ENCODE measurements at places on chromosomes 5 and 9. TPM values are rescaled to one million over a fixed set of nuclear protein-coding genes. Genes with fewer than 3 reads are reported as not detected.

TMEFF1 gene
- 0.83 TPM for total RNA-seq

F2RL1 gene
- 0.27 TPM for total RNA-seq

COL27A1 gene
- total RNA-seq = 0.07 TPM

RECK gene
- total RNA-seq = 0.34 TPM

CAMK2A gene
- total RNA-seq = 0.13 TPM

SPOCK1 gene
- total RNA-seq = 0.35 TPM

C5orf34 gene
- 13.8 TPM for total RNA-seq

SLC34A3 gene
- not detected for total RNA-seq

DNA sequence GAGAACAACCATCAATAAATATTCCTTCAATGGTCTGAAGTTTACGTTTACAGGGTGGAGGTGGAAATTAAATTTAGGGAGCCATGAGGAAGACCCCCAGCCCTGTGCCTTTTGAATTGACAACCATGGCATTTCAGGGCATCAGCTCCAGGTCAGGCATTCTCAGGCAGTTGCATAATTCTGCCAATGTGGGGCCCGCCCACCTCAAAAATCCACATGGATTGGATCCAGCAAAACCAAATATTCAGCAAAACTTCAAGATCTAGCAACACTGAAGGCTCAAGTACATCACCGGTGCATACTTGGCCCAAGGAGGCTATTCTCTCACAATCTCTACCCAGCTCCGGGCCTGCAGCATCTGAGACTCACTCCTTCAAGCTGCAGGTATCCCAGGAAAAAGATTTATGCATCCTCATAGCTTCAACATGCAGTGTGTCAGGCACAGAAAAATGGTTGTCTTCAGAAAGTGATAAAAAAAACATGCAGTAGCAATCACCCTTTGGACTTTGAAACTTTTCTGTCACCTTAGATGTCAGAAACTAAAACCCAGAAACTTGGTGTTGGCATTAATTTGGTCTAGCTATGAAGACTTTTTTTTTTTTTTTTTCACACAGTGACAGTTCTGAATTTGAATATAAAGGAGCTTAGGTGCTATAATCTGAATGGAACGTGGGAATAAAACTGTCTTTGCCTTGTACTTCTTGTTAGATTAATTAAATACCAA is 21.4 kb upstream of the ANXA2R start:
- no peak overlapping the region for H3K27ac ChIP-seq
- no peak for DNase-seq
- no peaks in the 10 kb centered on the region for H3K36me3 ChIP-seq

- H3K27ac ChIP-seq = no peak overlapping the region
- DNase-seq = no peak
- no peaks in the 10 kb centered on the region for H3K4me1 ChIP-seq
- no peaks in the 10 kb centered on the region for H3K36me3 ChIP-seq
- no peak overlapping the region for H3K4me3 ChIP-seq
- peaks cover 7% of the 10 kb centered on the region for H3K27me3 ChIP-seq
Observed at GRCh38 chr5:157509587-157509986, 49.6 kb downstream of the NIPAL4 start.

DNA sequence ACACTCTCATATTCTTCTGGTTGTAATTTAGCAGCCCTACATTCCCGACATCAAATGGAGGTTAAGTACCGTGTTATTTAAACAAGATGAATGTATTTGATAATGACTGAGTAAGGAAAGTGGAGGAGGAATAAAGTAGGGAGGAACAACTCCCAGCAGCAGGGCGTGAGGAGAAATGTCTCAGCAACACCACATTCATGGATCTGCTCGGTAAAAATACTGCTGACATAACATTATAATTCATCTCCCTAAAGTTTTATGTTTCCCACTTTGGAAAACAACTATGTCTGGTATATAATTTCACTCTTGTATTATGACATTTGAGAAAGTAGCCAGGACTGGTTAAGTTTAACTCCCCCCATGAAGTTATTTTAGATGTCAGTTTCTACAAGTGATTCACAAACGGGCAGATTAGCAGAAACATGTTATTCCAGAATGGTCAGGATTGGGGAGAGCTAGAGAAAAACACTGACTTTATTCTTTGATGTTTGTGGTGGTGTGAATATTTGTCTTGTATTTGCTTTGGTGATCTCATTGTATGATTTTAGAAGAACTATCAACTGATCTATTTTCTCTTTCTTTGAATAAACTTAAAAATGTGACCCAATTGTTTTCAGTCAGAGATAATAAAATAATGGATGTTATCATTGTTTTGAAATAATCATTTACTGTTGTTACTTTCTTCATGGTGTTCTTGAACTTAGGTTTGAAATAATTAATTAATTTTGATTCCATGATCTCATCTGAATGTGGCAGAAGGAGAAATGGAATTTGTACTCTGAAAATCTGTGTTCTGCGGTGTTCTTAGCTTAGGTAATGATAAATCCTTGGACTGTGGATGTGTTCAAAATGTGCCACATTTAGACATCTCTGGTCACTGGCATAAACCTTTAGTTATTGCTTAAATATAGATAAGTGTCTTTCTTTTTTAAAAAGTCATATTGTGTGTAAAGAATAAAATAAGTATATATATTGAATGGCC is 303.6 kb upstream of the ZNF608 start:
- no peak overlapping the region for H3K4me3 ChIP-seq
- H3K4me1 ChIP-seq = no peaks in the 10 kb centered on the region

- H3K27ac ChIP-seq = no peak overlapping the region
- no peak overlapping the region for H3K4me3 ChIP-seq
- H3K4me1 ChIP-seq = no peaks in the 10 kb centered on the region
- DNase-seq = no peak
- no peaks in the 10 kb centered on the region for H3K27me3 ChIP-seq
Observed at GRCh38 chr5:33105521-33105941, 335.2 kb upstream of the TARS1 start.

GRCh38 chr5:151497391-151498002 is 50.1 kb downstream of the SLC36A1 start:
- H3K4me3 ChIP-seq = no peak overlapping the region
- DNase-seq = no peak
- H3K27me3 ChIP-seq = no peaks in the 10 kb centered on the region
- H3K27ac ChIP-seq = no peak overlapping the region

DNA sequence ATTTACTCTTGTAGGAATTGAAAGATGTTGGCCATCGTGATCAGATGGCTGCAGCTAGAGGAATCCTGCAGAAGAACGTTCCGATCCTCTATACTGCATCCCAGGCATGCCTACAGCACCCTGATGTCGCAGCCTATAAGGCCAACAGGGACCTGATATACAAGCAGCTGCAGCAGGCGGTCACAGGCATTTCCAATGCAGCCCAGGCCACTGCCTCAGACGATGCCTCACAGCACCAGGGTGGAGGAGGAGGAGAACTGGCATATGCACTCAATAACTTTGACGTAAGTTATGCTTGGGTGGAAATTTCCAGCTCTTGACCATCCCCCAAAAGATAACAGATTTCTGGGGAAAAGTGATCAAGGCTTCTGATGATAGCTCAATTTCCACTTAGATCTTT is 50.6 kb downstream of the LRRTM2 start:
- no peak overlapping the region for H3K27ac ChIP-seq
- no peak overlapping the region for H3K4me3 ChIP-seq
- no peaks in the 10 kb centered on the region for H3K27me3 ChIP-seq

GRCh38 chr5:168706655-168707069 is 127.5 kb upstream of the PANK3 start:
- no peak overlapping the region for H3K27ac ChIP-seq
- no peak for DNase-seq
- no peak overlapping the region for H3K4me3 ChIP-seq

GRCh38 chr5:88045931-88046461 is 222.6 kb downstream of the TMEM161B start:
- no peaks in the 10 kb centered on the region for H3K27me3 ChIP-seq
- no peak overlapping the region for H3K27ac ChIP-seq
- DNase-seq = no peak
- H3K36me3 ChIP-seq = no peaks in the 10 kb centered on the region

DNA sequence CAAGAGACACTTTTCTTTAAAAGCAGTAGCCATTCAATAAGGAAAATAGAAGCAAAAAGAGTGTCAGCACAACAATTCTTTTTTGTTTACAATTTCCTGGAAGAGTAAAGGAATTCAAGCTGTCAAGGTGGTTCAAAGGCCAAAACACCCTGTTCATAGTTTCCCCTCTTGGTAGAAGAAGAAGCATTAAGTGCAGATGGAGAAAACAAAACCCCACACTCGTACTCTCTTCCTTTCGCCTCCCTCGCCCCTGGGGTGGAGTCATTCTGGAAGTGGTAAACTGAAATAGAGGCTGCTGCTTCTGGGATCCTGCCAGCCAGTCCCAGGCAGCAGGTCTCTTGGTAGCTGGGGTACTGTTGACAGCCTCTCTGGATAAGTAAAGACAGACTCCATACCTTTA is 105.0 kb downstream of the ANKRD55 start:
- H3K4me3 ChIP-seq = no peak overlapping the region
- DNase-seq = no peak
- H3K27me3 ChIP-seq = no peaks in the 10 kb centered on the region
- peaks cover 2% of the 10 kb centered on the region for H3K4me1 ChIP-seq
- no peak overlapping the region for H3K27ac ChIP-seq

DNA sequence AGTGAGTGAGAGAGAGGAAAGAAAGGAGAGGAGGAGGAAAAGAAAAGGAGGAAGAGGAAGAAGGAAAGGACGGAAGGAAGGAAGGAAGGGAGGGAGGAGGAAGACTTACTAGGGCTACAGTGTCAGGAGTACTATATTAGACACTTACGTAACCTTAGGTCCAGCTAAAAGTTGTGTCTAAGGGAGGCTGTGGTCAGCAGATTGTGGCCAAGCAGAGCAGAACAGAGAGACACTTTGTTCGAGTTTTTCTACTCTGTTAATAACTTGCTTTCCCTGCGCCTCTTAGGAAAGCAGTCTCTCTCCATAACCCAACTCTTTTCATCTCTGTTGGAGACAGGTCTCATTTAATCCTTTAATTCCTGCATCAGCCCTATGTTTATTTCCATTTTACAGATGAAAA is 138.9 kb downstream of the KCNN2 start:
- H3K4me1 ChIP-seq = no peaks in the 10 kb centered on the region
- no peak overlapping the region for H3K27ac ChIP-seq
- H3K36me3 ChIP-seq = no peaks in the 10 kb centered on the region
- DNase-seq = no peak
- H3K27me3 ChIP-seq = no peaks in the 10 kb centered on the region

- no peak overlapping the region for H3K27ac ChIP-seq
- H3K4me1 ChIP-seq = no peaks in the 10 kb centered on the region
- no peaks in the 10 kb centered on the region for H3K27me3 ChIP-seq
- H3K36me3 ChIP-seq = no peaks in the 10 kb centered on the region
- no peak overlapping the region for H3K4me3 ChIP-seq
- DNase-seq = no peak
Observed at GRCh38 chr5:122374110-122374509, 62.1 kb downstream of the SNCAIP start.

DNA sequence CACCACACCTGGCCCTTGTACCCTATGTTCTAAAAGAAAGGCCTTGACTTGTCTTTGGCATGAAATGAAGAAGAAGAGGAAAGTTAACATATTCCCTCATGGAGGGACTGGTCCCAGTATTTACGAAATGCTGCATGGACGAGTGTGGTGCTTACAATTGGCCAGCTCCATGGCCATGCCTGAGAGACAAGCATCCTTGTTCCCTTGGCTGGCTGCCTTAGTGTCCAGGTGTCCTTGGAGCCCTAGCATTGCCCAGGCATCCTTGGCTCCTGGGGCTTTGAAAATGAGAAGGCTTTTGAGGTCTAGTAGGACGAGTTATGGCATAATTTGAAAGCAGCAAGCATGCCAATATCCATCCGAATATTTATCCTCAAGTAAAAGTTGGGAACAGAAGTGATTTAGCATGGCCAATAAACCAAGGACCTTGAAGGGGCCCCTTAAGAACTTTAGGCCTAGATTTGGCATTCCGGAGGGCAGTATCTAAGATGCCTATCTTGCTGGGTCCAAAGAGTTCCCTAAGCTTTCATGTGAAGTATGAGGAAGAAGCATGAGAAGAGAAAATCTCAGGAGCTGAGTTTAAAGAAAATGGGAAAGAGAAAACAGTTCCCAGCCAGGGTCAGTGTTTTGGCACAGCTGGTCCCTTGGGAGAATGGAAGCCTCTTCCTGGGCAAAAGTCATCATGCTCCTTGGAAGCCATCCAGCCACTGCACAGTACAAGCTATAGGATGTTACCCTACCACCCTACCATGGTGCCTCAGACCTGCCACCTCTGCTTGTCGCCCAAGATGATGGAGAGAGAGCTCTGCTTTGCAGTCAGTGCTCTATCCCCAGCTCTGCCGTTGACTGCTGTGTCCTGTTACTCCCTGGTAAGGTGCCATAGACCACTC is 91.0 kb downstream of the AOPEP start:
- no peaks in the 10 kb centered on the region for H3K4me1 ChIP-seq
- no peak overlapping the region for H3K27ac ChIP-seq
- H3K4me3 ChIP-seq = no peak overlapping the region
- no peak for DNase-seq
- no peaks in the 10 kb centered on the region for H3K27me3 ChIP-seq
- H3K36me3 ChIP-seq = no peaks in the 10 kb centered on the region

DNA sequence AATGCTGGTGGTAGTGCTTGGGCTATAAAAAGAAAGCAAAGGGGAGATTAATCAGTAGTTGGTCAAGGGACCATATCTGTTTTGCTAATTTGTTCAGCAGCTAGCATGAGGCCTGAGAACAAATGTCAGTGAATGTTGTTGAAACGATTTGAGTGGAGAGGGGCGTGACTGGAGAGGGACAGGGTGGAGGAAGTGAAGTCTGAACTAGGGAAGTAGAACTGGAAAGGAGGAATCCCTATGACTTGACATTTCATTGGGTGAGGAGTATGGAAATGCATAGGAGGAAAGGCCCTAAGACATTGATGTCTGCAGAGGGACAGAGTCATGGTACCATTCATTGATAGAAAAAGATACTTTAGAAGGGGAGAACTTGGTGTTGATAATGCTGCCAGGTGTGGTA is 19.7 kb downstream of the TLE4 start:
- no peak overlapping the region for H3K27ac ChIP-seq
- H3K4me1 ChIP-seq = no peaks in the 10 kb centered on the region
- no peak for DNase-seq
- no peaks in the 10 kb centered on the region for H3K36me3 ChIP-seq
- no peaks in the 10 kb centered on the region for H3K27me3 ChIP-seq

DNA sequence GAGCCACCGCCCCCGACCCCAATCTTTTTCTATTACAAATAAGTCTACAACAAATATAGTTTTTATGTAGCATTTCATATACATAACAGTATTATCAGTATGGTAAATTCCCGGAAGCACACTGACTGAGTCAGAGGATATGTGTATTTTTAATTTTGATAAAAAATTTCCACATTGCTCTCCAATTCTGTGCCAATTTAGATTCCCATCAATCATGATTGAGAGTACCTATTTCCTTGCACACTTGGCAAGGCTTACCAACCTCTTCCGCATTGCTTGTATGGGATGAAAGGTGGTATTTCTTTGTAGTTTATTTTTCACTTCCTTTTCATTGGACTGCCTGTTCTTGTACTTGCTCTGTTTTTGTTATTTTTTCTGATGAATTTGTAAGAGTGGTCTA is 204.6 kb downstream of the RFX3 start:
- no peaks in the 10 kb centered on the region for H3K36me3 ChIP-seq
- no peak overlapping the region for H3K4me3 ChIP-seq
- no peaks in the 10 kb centered on the region for H3K4me1 ChIP-seq
- no peak overlapping the region for H3K27ac ChIP-seq
- H3K27me3 ChIP-seq = no peaks in the 10 kb centered on the region

Data from K562 (cell line).